Esophagus squamous epithelium (tissue), 5 donors: ENCODE measurements at places on chromosomes 3 and 15.

GRCh38 chr15:44084770-44085169, 110.3 kb downstream of the FRMD5 start:
- no peak for DNase-seq

GRCh38 chr15:48946074-48946839, 17.5 kb downstream of the SHC4 start:
- no peak for DNase-seq

- DNase-seq: no peak
Measured at GRCh38 chr3:45593708-45594601, 596 bp upstream of the LIMD1 start.

DNA sequence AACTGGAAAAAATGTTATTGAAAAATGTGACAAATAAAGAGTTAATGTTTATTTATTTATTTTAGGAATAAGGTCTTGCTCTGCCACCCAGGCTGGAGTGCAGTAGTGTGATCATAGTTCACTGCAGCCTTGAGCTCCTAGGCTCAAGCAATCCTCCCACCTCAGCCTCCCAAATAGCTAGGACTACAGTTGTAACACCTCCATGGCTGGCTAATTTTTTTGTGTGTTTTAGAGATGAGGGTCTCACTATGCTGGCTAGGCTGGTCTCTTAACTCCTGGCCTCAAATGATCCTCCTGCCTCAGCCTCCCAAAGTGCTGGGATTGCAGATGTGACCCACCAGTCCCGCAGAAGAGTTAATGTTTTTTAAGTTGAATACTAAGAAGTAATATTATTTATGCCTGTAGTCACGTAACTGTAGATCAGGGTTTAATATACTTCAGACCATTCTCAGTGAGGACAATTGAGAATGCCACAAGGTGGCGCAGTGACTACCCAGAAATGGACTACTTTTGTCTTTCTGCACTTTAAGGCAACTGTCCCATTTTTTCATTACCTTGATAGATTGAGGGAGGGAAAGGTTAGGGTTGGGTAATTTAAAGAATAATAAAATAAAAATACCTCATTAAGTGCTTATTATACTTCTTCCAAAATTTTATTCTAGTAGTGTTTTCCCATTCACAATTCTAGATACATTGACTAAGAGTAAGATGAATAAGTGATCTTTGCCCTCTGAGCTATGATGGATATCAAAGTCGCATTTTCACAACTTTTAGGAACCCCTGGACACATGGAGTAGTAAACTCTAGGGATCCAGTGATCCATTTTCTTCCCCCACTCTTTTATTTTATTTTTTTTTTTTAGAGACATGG, 6.0 kb downstream of the MUC13 start:
- DNase-seq: no peak

DNA sequence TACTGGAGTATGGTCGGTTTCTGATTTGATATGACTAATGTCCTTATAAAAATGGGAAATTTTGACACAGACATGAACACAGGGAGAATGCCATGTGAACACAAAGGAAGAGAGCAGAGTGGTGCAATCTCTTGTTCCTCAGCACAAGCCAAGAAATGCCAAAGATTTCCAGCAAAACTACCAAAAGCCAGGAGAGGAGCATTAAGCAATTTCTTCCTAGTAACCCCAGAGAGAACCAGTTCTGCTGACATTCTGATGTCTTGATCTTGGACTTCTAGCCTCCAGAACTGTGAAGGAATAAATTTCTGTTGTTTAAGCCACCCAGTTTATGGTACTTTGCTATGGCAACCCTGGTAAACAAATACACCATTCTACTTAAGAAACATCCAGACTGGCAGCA, 227.8 kb upstream of the MRPL3 start:
- no peak for DNase-seq

GRCh38 chr3:74426571-74426970, 187.9 kb downstream of the CNTN3 start:
- no peak for DNase-seq

GRCh38 chr3:1010228-1010627, 82.6 kb upstream of the CNTN6 start:
- no peak for DNase-seq

GRCh38 chr15:42080919-42081830, 13.2 kb downstream of the PLA2G4D start:
- no peak for DNase-seq

DNA sequence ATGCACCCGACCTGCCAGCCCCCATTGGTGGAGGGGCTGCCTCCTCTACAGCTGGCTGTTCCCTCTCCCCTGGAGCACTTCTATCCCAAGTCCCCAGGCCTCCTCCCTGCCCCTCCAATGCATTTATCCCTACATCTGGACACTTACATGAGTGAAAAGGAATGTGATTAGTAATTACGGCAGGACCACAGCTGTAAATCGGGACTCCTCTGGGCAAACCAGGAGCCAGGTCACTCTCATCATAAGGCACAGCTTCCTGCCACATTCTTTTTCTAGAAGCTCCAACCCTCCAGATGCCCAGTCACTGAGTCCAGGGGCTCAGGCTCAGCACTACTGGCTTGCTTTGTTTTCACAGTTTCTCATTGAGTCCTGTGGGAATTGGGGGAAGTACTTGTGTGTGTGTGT, 54.3 kb downstream of the IL20RB start:
- no peak for DNase-seq

DNA sequence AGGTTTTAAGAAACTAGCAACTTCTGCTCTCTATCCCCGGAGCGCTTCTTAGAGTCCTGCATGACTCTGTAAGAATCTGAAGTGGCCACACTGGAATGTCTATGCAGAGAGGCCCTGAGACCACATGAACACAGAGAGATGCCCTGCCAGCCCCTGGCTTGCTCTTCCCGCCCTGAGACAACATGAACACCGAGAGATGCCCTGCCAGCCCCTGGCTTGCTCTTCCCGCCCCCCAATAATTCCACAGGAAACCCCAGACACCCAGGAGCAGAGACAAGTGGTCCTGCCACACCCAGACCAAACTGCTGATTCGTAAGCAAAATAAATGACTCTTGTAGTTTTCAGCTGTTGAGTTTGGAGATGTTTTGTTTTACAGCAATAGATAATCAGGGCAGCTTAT, 166.1 kb downstream of the OSBPL10 start:
- no peak for DNase-seq

DNA sequence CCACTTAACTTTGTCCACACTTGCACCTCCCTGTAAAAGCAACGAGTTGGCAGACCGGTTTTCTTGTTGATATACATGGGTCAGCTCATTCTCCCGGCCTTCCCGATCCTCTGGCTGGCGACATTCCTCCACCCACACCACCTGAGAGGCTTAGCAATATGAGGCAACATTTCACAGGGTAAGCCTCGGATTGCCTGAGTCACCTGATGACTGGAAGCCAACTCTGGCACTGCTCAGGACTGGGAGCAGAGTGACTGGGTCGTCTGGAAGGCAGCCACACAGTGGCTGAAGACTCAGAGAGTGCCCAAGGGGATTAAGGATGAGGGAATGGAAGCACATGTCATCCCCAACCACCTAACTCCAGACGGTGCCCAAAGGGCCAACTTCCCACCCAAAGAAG, 9.8 kb downstream of the HOMER2 start:
- DNase-seq: no peak

GRCh38 chr3:78926523-78926922, 841.3 kb downstream of the ROBO1 start:
- no peak for DNase-seq

DNA sequence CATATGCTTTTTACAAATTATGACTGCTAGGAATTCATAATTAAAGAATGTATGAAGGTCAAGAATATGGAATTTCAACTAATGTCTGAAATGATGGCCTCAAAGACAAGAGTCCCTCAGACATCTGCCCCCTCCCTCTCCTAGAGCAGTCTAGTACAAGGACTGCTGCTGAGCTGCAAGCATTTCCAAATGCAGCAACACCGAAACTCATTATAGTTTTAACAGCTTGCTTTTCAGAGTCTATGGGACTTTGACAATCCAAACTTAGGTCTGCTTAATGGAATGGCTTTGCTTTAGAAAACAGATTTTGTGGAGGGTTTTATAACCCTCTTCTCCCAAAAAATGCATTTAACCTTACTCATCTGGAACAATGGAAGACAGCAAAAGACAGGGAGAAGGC, 115.4 kb downstream of the WDR76 start:
- DNase-seq: no peak

DNA sequence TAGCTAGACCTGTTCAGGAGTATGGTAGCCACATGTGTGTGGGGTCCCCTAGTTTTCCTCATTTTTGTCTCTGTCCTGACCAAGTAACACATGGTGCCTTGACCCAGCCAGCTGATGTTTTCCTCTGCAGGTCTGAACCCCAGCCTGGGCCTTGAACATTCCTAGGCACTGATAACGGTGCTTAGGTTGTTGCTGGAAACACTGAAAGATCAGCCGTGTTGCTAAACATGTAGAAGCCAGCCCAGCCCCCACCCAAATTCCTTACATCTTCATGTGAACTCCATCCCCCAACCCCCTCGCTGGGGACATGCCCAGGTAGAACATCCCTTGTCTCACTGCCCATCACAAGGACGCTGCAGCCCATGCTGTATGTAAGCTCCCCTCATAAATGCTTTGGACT, 18.7 kb downstream of the RTP3 start:
- DNase-seq: no peak

DNA sequence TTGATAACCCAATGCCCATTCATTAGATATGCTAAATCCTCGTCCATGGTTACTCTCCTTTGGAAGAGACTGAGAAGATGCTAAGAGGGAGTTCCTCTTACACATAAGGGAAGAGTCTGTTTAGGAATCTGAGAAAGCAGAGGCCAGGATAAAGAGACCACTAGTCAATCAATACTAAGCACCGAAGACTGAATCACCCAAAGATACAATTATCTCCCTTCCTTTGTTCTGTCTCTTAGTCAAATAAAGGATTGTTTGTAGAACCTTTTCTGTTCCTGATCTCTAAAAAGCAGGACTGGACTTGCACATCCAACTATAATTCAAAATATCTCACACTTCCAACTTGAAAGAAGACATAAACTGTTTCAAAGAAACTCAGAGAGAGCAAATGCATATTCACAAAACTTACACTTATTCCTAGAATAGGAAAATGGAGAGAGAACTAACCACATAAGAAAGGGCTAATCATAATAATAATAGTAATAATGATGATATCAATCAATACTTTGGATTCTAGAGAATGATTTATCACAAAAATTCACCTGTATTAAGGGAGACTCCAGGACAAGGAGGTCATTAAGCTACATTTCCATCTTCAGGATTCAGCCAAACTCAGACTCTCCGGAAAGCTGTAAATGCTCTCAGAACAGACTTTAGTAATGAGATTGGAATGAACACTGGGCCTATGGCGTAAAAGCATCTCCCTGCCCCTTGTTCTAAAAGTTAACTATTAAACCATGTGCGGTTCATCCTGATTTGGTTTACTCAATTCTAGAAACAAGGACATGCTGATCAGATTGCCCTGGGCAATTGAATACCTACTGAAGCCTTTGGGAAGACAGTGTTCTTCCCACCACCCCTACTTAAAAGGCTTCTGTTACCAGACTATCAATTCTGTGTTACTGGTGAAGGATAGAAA, 401.5 kb downstream of the ZBTB20 start:
- no peak for DNase-seq

DNA sequence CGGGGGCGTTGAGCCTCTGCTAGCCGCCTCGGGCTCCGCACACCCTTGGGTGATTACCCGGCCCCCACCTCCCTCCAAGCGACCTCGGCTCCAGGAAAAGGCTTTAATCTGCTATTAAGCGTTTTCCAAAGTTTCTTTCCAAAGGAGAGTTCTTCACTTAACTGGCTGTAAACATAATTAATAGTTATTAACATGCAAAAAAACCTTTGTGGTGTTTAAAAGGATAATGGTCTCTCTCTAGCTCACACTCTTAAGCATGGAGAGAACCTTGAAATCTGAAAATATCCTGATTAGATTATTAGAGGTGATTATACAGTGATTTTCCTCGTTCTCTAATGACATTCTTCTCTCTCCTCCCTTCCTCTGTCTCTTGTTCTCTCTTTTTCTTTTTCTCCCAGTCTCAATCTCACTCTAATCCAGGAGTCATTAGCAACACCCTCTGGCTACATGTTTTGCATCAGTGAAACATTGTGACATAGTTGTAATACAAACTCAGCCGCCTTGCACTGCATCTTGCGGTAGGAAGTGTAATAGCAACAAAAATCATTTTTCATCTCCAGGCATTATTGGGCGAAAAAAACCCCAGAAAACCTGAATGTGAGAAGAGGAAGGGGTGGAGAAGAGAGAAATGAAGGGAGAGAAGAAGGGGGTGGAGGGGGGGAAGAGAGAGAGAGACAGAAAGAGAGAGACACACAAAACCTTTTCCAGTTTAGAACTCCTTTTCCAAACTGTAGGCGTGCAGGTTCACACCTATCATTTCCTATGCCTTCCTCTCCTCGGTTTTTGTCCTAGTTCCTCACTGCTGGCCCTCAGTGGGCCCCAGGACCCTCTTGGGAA, 24.4 kb downstream of the NR2F2 start:
- DNase-seq: no peak

GRCh38 chr3:146605106-146605505, at the start of gene PLSCR5:
Gene PLSCR5, minus strand, starts transcription at chr3:146605346. Its CDS starts 134 bp downstream, at chr3:146605212.
- no peak for DNase-seq

DNA sequence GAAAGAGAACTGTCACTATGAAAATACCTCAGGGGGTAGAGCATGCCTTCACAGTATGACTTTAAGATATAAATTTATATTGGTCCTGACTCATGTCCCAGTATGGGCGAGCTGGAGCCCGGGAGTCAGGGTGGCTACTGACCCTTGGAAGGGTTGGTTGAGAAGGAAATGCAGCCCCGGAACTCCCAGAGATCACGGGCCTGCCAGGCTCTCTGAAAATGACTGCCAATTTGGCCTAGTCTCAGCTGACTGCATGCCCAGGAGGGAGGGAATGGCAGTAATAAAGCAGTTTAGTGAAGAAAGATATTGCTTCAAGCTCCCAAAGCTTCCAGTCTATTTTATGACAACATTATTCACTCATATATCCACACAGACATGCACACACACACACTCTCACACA, 299.0 kb downstream of the NR2F2 start:
- DNase-seq: no peak
